NCI-H446 (cell line): ENCODE measurements at places on chromosomes 1 and 21.

GRCh38 chr1:162235241-162235800 is 141.3 kb downstream of the SPATA46 start:
- no peak for DNase-seq

GRCh38 chr1:66648901-66649595 is 103.2 kb upstream of the DYNLT5 start:
- DNase-seq, result no peak

- peak; percentile 35 for DNase-seq
Measured at GRCh38 chr1:11629184-11630016, 24.8 kb downstream of the FBXO2 start.

DNA sequence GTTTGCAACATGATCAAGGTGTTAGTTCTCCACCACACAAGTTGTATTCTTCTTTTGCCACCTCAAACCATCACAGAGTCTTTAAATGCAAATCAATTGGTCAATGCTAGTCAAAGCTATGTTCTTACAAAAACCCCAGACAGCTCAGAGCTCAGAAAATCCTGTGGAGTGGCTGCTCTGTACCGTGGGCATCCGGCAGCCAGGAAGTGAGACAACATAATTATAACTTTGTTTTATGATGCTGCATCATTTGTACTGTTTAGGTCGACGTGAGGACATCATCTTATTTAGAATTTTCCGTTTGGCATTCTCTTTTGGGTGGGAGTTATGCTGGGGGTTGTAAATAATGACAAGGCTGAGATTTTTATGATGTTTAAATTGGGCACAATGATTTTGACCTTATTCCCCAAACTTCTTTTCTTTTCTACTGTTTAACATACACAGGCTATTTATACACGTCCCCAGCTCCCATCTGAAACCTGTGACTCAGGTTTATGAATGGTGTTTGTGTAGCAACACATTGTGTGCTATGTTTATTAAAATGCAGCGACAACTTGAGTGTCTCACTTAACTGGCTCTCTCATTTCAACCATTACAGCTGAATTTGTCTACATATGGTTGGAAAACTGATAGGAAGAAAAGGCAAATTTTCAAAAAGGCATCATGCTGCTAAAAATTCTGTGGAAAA is 124.0 kb downstream of the CNIH3 start:
- DNase-seq, result no peak

DNA sequence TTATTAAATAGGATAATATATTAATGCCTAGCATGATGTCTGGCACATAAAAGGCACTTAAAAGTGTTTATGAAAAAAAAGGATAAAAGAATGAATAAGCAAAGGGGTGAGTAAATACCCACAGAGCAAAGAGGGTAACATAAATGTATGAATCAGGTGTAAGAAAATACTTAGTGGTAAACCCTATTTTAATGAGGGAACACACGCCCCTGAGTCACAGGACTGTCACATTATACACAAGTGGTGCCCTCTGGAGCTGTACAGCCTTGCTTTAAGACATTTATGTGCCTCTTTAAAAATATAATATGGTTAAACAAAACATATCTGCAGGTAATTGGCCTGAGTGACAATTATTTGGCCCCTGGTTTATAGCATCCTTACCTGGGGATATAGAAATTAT is 78.1 kb upstream of the PTBP2 start:
- no peak for DNase-seq
